ENCODE measurements at places on chromosomes 1 and 21.

DNA sequence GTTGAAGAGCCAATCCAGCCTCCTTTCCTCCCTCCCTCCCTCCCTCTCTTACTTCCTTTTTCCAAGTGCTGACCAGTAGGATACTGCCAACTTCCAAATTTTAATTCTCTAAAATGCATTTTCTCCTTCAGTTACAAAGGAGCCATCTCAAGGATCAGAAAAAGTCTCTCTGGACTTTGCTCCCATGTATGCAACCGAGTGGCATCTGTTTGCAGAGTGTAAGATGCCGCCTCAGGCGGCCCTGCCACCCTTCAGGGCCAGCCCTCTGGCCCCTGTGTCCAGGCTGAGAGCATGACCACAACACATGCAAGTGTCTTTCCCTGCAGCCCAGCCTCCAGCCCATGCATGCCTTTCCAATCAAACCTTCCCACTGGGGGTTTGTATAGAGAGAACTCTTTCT is 205.3 kb upstream of the RAB4A start:
- no peak for DNase-seq

DNA sequence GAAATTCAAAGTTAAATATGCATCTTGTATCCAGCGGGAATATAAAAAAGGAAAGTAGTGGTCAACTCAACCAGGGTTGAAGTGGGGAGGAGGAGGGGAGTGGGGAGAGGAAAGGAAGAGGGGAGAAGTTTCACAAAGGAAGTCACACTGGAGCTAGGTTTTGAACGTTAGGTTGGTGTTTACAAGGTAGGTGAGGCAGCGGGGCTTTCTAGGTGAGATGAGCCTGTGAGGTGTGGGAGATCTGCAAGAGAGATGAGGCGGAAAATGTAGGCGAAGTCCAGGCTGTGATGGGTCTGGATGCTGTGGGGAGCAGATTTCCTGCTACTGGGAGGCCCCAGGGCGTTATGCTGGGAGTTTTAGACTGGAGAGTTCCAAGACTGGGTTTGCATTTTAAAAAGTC is 36.1 kb upstream of the IL20 start:
- DNase-seq = no peak

GRCh38 chr1:41414296-41414695 is 53.1 kb downstream of the FOXO6 start:
- DNase-seq = no peak

DNA sequence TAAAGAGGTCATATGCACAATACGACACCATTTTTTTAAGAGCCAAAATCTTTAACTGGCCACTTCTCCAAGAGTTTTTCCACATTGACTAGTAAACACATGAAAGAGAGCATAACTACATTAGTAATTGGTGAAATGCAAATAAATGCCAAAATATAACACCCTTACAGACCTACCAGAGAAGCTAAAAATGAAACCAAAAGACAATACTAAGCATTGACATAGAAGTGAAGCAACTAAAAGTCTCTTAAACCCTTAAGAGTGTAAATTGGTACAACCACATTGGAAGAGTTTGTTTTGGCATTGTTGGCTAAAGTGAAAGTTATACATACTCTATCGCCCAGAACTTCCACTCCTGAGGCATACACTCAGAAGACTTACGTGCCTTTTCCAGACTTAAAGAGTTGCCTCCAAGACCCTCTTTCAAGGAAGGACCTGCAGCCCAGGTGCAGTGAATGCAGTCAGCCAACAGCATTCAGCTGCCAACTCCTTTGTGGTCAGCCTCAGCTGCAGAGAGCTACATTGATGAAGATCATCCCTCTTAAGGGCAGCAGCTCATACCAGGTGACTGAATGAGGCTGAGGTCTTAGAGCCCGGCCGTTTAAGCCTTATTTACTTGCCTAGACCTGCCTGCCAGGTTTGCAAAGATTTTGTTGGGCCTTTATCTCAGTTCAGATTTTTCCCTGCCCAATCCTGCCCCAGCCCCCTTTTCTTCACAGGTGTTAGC is 839.1 kb upstream of the ADGRL2 start:
- DNase-seq = no peak

DNA sequence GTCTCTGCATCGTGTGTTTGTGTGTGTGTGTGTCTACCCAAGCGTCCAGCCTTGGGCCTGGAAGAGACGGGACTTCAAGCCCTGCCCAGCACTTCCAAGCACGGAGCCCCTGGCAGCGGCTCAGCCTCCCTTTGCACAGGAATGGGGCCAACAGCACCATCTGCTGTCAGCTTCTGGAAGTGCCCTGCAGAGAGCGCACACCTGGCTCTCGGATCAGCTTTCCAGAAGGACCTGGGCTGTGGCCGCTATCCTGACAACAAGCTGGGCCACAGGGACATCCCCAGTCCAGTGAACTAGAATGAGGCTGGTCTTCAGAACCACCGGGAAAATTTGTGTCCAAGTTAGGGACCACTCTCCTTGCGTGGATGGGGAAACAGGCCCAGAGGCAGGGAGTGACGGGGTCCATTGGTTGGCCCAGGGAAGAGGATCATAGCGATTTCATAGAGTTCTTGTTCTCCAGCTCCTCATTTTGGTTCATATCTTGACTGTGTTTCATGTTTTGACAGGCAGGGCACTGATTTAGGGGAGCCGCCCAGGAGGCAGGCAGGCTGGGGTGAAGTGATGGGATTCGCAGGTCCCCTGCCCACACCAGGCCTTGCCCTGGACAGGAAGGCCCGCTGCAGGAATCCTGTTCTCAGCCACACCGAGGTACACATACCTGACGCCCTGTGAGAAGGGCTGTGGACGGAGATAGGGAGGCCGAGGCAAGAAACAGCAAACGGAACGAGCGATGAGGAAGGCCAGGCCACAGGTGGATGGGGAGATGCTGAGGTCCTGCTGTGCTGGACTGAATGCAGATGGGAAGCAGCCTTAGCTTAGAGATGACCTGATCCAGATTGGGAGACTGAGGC is 38.4 kb downstream of the TAS1R2 start:
- DNase-seq = peak; percentile 54

DNA sequence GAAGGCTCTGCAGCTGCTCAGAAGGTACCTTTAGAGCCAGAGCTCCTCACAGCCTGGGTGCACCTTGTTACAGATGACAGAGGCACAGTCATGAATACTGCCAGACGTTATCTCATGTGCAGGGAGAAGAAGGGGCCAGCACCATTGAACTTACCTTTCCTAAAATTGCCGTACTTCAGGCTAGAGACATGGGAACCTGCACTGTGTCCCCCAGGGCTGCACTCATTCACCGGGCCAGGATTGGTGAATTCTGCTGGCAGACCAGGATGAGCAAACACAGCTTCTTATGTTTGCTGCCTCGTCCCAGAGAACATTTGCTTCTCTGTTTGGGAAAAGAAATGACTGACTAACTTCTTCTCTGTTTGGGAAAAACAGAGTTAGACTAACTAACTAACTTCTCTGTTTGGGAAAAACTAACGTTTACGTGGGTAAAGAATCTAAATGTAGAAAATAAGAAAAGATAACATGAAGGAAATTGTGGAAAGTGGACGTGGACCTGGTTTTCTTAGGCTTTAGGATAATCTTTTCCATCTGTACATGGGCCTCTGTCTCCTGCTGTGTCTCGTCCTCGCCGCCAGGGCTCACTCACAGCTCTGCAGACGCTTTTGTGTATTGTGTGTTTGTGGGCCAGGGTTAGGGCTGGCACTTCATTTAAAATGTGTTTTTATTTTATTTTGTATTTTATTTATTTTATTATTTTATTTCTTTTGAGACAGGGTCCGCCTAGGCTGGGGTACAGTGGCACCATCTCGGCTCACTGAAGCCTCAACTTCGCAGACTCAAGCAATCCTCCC is 9.9 kb downstream of the OBSCN start:
- DNase-seq = no peak

GRCh38 chr1:65435987-65436386 is 15.5 kb downstream of the LEPR start:
- no peak for DNase-seq

DNA sequence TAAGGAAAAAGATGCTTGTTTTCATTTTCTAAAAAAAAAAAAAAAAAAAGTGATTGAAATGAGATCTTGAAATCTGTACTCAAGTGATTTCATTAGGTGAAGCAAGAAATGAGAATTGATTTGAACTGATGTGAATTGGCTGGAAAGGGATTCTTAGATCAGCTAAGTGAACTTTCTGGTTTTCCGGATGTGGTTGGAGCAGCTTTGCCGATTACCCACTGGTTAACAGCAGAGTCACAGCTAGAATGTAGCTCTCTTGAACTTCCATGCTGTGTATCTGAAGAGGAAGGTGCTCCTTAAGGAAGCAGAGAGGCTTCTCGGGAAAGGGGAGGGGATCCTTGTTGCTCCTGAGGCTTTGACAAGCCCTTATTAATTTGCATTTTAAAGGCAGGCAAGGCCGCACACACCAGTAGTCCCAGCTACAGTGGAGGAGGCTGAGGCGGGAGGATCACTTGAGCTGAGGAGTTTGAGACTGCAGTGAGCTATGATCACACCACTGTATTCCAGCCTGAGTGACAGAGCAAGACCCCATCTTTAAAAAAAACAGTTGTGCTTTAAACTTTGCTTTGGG is 28.7 kb upstream of the PWP2 start:
- no peak for DNase-seq

GRCh38 chr1:12604114-12604874 is 13.7 kb downstream of the DHRS3 start:
- peak; percentile 99 for DNase-seq

DNA sequence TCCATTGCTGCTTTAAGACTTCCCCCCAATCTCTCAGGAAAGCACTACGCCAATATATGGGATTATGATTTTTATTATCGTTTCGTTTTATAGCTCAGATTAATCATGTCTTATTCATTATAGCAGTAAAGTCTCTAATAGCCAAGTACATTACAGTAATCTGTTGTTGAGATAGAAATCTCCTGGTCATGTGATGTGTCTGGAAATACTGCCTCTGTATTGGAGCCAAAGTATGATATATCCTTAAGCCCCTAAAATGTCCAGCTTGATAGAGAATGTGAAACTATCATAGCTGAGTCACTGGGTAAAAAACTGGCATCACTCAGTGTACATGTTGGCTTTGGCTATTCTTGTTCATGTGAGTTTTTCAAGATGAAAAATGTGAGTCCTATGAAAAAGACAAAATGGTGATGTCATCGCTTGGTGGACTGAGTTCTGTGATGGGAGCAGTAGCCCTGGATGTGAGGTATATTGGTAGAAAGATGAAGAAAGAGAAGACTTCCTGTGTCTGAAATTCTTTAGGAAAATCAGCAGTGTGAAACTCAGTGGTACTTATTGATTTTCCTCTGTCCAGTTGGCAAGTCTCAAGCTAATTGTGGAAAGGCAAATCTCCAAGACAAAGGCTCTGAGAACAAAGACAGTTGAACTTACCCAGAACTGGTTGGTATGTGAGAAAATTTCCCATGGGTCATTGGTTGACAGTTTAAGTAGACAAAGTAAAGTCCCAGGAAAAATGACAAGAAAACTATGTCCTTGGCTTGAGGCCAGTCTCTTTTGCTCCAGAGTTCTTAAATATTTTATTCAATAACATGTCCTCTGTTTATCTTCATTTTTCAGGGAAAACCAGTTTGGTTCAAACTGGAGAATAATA is 76.2 kb downstream of the BRINP2 start:
- DNase-seq = no peak

- no peak for DNase-seq
Measured at GRCh38 chr1:38084113-38084512, 37.5 kb upstream of the POU3F1 start.

GRCh38 chr21:16086936-16087335 is 357.2 kb downstream of the USP25 start:
- DNase-seq = no peak

DNA sequence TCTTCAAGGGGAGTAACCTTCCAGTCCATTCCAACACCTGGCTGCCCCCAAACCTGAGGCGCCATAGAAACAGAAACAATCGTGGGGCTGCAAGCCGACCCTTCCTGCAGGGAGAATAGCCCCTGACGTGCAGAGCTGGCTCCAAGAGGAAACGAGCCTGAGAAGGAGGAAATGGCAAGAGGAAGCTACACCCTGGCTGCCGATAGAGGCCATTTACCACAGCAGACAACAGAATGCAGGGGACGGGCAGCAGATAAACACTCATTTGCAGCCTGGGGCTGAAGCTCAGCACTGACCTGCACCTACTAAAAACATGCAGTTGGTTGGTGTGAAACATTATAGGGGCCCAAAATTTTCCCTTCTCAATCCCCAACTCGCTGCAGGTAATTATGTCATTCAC is 8.7 kb upstream of the TDRD10 start:
- peak; percentile 75 for DNase-seq

DNA sequence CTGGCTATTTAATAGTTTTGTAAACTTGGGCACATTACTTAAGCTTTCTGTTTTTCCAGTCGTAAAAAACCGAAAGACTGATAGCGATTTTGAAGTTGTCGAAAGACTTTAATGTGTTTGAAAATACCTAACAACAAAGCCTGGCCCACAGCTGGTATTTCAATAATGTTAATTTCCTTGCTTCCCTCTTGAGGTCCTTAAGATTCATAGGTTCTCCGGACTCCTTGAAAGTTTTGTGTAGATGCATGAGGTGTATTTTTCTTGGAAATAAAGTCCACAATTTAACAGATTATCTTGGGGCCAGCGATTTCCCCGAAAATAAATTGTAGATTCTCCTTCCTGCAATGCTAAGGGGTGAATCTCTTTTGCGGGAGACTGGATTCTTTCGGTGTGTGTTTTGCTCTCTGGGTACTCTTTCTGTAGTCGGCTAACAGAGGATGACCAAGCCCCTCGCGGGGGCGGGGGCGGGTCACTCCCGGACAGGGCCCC is 735 bp upstream of the YTHDF2 start:
- DNase-seq = no peak

DNA sequence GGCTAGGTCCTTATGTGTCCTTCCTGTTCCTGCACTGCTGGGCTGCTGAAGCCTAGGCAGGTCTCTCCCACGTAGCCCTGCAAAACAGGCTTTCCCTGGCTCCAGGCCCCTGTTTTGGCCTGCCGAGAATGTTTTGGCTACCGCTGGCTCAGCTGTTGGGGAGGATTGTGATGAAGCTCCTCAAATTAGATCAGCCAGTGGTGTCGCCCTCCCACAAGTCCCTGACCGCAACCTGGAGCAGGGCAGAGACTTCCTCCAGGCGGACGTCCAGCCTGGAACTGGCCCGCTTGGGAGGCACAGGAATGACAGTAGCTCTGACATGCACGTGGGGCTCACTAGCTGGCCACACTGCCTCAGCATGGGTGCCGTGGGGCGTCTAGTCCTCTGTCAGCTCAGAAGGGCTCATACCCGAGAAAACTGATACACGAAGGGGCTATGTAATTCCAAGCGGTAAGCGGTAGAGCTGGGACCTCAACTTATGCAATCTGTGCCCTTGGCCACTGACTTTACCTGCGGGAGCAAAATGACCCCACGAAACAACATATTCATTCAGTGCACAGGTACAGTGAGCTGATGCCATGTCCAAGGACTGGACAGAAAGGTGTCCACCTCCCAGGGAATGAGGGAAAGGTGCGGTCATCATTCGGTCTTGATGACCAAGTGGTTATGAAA is 26.6 kb downstream of the DHRS3 start:
- DNase-seq = no peak

DNA sequence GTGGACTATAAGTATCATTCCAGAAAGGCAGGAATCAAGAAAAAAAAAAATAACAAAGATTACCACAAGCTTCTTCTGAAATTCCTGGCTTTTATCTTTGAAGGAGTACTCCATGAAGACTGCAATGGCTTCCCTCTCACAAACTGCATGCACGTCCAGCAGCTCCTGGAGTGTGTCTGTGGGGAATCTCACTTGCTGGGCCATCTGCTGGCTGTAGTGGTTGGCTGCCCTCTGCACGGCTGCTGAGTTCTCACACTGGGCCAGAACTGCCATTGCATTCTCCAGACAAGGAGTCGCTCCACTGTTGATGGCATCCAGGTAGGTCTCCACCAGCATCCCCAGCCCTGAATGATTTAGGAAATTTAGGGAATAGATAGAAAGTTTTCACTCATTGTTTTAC is 23.3 kb upstream of the GBP2 start:
- DNase-seq = no peak

GRCh38 chr1:111221633-111222291 is 5.8 kb upstream of the CHI3L2 start:
- no peak for DNase-seq
